ENCODE measurements at places on chromosomes 3 and 15.
A peak's percentile ranks its signal among the peaks of the same experiment; 100 is the strongest.

- DNase-seq: no peak
Observed at GRCh38 chr3:40169983-40170382, 139.5 kb upstream of the EIF1B start.

DNA sequence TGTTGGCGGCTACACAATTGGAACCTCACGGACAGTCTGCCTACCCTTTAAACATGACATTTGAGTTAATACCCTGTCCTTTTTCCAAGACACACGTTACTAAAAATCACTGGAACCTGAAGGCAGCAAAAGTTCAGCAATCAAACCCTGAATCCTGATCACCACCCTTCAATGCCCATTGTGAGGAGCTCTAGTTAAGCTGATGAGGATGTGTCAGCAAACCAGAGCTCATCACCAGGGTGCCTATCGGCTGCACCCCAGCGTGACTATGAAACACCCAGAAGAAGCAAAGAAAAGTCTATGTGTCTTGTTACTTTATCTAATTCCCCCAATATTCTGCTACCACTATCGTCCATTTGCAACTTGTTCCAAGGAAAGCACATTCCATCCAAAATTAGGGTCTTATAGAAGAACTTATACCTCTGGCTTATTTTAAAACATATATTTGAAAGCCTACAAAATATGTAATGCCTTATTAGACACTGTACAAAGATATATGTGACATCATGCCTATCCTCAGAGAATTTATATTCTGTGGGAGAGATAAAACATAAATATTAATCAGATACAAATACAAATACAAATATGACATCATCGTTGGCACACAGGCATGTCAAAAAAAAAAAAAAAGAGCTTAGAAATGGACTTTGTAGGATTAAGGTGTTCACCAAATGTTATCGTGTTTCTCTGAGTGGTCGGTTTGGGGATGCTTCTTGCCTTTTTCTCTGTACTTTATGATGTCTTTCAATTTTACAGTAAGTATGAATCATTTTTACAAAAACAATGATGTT lies 219.7 kb upstream of the SETMAR start:
- DNase-seq: no peak

GRCh38 chr15:98292442-98293240 lies 332.1 kb downstream of the ARRDC4 start:
- no peak for DNase-seq

DNA sequence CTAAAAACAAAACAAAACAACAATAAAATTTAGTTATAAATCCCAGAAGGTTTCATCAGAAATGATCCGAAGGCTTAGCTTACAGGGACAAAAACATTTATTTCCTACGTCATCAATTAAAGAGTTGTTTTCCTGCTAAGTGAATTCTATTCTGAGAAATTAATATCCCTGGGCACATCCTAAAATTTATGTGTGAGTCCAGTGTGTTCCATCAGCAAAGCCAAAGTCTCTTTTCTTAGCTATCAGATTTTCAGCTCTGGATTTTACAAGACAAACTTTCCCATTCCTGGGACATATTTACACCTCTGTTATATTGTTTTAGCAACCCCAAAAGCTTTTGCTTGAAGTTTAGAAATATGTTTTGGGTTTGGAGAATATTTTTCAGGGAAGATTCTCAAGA lies 4.4 kb upstream of the TMC3 start:
- DNase-seq: no peak

GRCh38 chr15:25670621-25671020 lies 192.5 kb downstream of the ATP10A start:
- DNase-seq: no peak

DNA sequence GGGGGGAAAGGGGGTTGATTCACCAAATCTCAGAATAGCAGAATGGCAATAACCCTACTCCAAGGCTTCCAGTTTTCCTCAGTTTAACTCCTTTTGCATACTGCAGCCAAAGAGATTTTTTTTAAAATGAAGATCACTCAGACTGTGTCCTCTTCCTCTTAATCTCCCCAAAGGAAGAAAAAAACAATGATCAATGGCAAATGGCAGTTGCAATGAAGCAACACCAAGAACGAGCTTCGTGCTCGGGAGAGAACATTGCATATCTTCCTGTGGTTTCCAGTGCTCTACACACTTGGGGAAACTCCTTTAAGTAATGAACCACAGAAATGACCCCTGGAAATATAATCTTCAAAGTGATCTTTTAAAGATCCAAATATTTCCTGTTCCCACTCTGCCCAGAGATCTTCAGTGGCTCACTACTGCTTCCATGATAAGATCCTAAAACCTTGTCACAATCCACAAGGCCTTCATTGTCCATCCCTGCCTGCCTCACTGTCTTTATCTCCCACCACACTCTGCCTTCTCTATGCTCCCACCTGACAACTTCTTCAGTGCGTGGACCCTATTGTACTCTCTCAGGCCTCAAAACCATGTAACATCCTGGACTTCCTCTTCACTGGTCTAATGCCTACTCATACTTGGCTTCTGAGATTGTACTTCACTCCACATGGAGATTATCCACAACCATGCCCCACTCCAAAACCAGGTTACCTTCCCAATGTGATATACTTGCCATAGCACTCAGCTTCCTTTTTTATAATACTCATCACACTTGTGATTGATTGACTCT lies 394.8 kb downstream of the FHIT start:
- DNase-seq: no peak

DNA sequence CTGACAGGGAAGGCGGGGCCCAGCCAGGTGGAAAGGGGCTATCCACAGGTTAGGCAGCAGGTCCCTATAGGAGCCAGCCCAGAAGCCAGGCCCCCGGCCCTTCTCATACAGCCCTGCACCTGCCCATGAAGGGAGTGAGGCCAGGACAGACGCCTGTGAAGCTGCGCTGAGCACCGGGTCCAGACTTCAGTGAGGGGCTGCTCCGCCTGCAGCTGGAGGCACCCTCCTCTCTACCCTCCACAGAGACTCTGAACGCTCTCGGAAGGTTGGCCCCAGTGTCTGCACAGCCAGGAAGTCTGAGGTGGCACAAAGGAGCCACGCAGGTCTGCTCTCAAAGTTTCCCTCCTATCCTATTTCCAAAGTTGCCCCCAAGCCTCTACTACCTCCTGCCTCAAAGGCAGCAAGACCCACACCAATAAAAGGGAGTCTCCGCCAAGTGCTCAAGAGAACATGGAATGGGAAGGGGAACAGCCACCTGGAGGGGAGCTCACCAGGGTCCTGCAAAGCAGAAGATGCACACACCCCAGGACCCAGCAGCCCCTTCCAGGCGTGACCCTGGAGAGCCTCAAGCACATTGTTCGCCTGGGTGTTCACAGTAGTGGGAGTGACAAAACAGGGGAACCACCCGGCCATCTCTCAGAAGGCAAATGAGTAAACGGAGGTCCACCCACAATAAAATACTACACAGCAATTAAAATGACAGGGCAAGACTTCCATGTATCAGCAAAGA lies 19.5 kb downstream of the XXYLT1 start:
- DNase-seq: no peak

DNA sequence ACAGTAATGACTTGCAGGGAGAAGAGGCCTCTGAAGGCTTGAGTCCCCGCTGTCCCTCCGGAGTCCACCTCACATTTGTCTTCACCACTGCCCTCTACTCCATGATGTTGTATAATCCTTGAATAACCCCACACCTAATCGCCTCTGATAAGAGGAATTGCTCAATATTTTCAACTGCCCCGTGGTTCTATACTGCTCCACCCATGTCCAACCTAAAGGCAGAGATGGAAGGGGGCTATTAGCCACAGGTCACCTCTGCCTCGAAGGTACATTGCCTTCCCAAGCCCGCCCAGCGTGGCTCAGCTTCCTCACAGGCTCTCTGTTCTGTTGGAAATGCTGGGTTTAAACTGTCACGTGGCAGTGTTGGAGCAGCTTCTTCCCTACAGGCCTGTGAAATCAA lies 12.4 kb downstream of the TLR9 start:
- no peak for DNase-seq

- DNase-seq: no peak
Observed at GRCh38 chr15:42582569-42583375, 7.4 kb downstream of the STARD9 start.

DNA sequence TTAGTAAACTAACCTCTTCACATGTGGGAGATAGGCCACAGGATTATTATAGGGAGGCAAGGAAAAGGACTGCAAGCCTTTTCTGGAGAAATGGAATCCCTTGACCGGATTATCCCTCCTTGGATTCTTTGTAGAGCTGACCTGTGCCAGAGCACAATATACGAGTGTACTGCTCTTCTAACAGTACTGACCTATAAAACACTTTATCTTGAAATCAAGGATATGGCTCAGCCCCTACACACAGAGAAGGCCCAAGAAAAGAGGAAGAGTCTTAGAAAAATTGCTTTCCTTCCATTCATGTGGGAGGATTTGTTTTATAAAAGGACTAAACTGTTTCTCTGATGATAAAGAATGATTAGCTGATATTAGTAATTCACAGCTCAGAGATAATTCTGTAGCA lies 42.2 kb downstream of the DMXL2 start:
- no peak for DNase-seq

DNA sequence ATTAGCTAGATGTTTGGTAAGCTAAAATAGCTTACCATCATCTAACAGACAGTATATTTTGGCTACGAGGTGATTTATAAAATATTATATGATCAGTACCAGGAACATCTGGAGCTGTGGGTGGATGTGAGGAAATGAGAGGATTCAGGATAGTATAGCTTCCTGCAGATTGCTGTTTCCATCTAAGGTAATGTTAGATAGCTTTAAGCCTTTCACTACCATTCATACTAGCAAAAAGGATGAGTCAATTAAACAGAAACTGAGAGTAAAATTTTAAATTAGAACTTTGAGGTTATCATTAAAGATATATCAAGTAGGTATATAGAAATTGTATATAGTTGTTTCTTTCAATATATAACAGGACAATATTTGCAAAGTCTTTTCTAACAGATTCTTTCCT lies 8.0 kb downstream of the ZBTB20 start:
- DNase-seq: no peak

- no peak for DNase-seq
Observed at GRCh38 chr15:39761006-39761405, 21.6 kb downstream of the FSIP1 start.

DNA sequence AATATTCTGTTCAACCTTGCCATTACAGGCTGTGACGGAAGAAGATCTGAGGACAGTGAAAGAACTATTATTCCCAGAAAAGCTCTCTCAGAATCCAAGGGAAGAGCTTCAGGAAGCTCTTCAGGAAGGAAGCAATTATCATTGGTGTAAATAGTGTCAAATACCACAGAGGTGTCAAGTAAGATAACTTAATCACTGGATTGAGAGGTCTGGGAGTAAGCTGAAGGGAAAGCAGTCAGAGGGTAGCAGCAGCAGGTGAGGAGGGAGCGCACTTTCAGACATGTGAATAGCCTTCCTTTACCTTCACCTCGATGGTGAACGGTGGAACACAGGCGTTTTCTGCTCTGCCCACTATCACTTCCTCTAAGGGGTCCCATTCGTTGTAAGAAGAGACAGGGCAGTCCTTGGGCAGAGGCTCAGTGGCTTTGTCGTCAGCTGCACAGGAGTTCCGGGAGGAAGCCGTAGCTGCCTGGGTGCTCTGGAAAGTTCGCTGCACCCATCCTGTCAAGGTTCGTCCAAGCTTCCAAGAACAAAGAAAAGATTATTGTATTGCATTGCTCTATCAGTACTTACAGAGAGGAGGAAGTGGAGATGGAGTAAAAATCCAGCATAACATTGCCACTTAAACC lies 1.9 kb downstream of the GATM start:
- DNase-seq: no peak

DNA sequence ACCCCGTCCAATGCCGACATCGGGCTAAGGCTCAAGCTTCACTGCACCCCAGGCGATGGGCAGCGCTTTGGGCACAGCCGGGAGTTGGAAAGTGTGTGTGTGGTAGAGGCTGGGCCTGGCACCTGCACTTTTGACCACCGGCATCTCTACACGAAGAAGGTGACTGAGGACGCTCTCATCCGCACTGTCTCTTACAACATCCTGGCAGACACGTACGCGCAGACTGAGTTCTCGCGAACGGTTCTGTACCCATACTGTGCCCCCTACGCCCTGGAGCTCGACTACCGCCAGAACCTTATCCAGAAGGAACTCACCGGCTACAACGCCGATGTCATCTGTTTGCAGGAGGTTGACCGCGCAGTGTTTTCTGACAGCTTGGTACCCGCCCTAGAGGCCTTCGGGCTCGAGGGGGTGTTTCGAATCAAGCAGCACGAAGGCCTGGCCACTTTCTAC lies 1.0 kb downstream of the PDE12 start:
- peak; percentile 18 for DNase-seq

DNA sequence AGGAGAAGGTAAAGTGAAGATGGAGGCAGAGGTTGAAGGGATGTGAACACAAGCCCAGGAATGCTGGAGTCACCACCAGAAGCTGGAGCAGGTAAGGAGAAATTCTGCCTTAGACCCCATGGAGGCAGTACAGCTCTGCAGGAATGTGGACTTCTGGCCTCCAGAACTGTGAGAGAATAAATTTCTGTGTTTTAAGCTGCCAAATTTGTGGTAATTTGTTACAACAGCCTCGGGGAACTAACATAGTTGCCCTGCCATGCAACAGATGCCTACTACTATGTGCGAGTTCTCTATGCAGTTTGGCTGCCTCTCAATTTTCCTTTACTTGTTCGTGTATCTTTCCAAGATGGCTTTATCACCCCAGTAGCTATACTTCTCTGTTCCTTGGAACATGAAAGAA lies 394.1 kb downstream of the TUSC7 start:
- no peak for DNase-seq

DNA sequence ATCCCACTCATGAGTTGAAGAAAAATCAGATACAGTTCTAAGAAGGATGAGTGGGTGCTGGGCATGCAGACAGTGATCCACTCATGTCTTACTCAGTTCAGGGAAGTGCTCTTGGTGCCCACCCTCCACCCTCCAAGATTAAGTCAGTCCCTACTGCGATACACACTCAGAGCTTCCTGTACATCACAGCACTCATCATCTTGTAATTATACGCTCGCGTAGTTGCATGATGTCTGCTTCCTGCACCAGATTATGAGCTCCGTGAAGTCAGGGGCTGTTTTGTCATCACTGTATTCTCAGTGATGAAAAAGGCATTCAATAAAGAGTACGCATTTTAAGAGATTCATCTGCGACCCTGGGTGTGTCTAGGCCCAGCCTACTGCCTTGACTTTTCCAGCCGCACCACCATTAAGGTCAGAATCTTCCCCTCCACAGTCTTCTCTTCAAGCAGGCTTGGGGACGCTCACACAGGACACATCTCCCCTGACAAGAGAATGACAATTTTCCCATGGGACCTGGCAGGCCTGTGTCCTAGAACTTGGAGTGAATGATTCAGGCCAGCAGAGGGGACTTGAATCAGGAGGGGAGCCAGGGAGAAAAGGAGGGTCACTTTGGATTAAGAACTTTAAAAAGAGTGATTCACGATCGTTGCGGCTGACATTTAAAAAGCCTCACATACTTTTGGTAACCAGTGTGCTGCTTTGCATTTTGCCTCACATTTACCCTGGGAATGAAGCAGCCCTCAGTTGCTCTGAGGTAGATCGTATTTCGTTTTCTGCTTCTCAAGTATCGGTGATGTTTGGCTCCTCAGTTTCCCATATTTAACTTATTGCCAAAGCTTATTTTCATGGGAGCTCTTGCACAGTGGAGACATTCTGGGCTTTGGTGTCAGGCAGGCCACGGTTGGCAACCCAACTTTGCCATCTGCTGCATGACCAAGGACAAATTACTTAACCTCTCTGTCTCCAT lies 7.9 kb upstream of the PDE8A start:
- no peak for DNase-seq

All from thymus (tissue), 14 donors.